Substantia nigra (tissue), 51 donors: ENCODE measurements at places on chromosomes 3 and 15.

DNA sequence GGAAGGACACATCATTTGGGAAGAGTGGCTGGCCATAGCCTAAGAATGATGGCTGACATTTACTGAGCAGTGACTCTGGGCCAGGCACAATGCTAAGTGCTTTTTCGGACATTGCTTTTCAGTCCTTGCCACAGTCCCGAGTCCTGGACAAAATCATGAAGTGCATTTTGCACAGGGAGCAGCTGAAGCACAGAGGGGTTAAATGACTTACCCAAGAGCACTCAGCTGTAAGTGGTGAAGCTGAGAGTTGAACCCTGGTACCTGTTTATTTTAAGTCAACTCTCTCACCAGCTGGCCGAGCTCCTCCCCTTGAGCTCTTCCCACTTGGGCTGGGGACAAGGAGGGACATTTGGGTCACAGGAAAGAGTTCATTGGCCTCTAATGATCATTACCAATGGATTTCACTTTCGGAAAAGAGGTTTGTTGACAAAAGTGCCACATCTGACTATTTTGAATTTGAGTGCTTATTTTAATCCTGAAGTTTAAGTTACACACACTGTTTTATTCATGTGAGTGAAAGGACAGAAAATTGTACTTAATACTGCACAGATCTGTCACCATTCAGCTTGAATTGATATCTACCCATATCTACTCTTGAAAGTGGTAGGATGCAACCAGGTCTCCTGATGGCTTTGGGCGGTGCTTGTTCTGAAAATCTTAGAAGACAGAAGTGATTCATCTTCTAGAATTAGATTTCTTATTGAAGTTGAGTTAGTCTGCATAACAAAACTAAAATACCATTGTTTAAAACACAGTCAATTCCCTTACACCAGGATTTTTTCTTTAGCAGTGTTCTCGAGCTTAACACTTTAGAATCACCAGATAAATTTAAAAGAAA, 368.7 kb upstream of the PROK2 start:
- no peak for DNase-seq

GRCh38 chr15:38589502-38589901, 24.9 kb upstream of the RASGRP1 start:
- DNase-seq = no peak

GRCh38 chr3:168796339-168796738, 700.6 kb upstream of the GOLIM4 start:
- no peak for DNase-seq

DNA sequence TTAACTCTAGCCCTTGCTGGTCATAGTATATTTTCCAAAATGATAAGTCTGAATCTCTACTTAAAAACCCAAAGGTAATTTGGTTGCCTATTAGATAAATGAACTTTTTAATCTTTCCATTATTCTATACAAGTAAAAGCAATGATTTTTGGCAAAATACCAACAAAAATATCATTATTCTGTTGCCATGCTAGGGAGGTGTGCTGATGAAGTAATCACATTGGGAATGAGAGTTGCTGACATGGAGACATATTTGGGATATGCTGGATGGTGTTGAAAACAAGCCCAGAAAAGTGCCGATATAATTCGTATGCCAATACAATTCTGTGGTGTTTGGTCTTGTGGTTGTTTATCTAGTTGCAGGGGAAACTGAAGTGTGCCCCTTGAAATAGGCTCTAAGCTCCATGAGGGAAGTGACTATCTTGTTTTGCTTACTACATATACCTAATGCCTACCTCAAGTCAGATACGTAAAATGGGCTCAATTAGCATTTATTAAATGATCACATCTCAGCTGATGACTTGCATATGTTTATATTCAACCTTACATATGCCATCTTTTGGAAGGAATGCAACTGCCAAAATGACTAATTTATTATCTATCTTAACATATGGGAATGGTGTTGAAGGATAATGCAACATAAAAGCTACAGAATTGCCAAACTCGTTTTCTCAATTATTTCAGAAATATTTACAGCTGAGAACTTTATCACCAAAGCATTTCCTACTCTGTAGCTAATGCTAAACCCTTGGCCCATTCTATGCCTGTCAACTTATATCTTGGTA, 5.8 kb downstream of the TOPBP1 start:
- DNase-seq = no peak

DNA sequence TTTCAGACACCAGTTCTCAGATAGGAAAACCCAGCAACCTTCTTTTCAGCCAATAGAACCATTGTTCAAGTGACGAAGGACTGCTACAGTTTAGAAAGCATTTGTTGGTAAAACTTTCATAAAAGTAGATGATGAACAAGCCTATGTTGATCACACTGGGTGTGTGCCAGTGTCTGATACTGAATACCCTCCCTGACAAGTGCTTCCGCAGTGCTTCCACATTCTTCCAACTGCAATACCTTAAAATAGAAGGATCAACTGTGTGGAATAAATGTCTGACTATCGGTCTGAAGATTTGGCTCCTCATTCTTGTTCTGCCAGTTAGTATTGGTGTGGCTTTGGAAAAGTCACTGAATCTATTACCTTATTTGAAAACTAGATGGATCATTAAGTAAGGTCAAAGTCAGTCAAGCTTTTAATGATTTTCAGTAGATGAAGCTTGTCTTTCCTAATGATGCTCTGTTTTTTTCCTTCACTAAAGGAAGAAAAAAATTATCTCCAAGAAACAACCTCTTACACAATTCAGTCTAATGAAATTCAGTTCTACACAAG, 479.4 kb upstream of the CBLB start:
- no peak for DNase-seq

DNA sequence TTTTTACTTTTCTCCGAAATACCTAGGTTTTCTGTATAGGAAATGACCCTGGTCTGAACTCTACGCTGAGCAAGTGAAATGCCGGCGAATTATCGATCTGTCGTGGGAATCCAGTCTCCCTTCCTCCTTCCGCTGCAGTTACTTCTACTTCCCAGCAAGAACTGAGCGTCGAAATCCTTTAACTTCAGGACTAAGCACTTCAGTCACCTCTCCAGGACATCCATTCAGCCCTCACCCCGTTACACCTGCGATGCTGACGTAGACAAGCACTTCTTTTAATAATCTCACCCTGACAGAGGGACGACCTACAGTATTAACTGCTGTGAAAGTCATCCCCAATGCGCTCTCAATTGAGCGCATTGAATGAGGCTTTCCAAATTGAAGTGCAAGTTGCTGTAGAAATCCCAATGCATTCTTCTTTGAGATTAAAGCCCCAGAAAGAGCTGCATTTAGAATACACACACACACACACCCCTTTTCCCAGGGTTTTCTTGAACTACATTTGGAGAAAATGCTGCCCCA, 1.3 kb downstream of the TOP2B start:
- DNase-seq = no peak

- no peak for DNase-seq
Measured at GRCh38 chr3:58340594-58341244, 8.0 kb downstream of the PXK start.

- no peak for DNase-seq
Measured at GRCh38 chr3:152307829-152308474, 39.2 kb downstream of the MBNL1 start.

DNA sequence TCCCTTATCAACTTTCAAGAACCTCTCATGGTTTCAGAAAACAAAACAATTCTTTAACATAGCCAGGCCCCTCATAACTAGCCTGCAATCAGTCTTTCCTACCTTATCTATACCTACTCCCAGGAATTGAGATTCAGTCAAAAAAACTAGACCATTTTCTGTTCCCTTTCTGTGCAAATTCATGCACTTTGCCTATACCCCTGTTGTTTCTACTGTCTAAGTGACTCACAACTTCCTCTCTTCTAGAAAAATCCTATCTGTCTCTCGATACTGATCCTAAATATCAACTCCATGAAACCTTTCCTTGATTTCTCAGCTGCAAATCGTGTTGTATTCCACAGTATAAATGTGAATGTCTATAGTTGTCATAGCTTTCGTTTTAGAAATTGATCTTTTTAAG, 10.9 kb upstream of the IL1RAP start:
- no peak for DNase-seq

DNA sequence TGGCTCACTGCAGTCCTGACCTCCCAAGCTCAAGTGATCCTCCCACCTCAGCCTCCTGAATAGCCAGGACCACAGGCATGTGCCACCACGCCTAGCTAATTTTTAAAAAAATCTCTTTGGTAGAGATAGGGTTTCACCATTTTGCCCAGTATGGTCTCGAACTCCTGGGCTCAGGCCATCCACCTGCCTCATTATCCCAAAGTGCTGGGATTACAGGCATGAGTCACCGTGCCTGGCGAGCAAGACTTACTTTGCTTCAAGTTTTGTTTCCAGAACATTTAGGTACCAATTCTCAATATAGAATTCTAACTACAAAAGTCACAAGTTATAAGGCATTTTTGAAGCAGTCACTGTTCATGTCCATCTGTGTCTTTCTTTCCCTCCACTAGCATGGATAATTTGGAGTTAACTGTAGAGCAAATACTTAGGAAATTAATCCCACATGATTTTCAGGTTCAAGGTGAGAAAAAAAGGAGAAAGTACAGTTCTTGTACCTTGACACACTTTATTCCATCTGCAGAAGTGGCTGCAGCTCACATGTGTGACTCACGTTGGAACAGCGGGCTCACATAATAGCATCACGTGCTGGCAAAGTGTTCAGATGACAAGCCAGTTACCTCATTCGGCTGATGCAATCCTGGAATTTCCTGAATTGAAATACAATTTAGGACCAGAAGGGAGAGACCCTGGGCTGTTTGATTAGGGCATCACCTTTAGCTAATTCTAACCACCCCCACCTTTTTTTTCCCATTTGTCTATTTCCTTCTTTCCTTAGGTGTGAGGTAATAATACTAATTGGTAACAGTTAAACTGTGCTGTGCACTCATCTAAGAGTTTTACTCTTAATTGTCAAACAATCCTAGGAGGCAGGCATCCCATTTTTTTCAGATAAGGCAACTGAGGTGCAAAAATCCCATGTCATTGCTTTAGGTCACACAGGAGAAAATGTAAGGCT, 46.9 kb upstream of the NEDD4 start:
- DNase-seq = no peak

- DNase-seq = no peak
Measured at GRCh38 chr3:97257942-97258697, 443.7 kb downstream of the EPHA6 start.

- DNase-seq = no peak
Measured at GRCh38 chr3:14957925-14958324, 10.5 kb downstream of the NR2C2 start.

GRCh38 chr3:138438896-138439295, 4.5 kb downstream of the ESYT3 start:
- DNase-seq = no peak

GRCh38 chr3:175065497-175065896, 206.4 kb downstream of the NAALADL2 start:
- no peak for DNase-seq

DNA sequence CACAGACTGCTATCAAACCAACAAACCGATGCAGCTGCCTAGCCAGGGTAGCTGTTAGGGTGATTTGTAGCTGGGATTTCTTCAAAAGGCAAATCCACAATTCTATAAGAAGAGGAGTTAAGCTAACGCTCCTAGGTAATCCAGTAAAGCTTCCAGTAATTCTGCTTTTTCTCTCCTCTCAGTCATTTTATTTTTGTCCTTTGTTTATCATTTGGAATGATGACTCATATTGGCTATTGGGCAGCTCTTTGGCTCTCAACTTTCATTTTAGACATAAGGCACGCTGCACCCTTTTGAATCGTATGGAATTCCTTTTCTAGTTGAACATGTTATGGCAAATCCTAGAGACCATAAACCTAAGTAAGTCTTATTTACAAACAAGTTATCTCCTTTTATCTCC, 53.2 kb upstream of the PPARG start:
- no peak for DNase-seq

DNA sequence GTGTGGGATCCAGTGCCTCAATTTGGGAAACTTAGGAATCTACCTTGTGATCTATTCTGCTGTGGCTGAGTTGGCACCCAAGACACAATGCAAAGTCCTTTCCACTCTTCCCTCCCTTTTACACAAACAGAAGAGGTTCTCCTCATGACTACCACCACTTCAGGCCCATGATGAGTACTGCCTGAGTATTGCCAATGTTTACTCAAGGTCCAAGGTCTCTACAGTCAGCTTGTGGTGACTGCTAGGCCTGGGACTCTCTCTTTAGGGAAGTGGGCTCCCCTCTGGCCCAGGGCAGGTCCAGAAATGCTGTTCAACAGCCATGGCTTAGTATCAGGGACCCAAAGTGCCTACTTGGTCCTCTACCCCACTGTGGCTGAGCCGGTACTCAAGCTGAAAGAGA, 56.8 kb upstream of the PEX5L start:
- DNase-seq = no peak

GRCh38 chr3:171293142-171293782, 166.9 kb downstream of the TNIK start:
- no peak for DNase-seq

- no peak for DNase-seq
Measured at GRCh38 chr3:148971401-148972163, 19.8 kb upstream of the GYG1 start.

DNA sequence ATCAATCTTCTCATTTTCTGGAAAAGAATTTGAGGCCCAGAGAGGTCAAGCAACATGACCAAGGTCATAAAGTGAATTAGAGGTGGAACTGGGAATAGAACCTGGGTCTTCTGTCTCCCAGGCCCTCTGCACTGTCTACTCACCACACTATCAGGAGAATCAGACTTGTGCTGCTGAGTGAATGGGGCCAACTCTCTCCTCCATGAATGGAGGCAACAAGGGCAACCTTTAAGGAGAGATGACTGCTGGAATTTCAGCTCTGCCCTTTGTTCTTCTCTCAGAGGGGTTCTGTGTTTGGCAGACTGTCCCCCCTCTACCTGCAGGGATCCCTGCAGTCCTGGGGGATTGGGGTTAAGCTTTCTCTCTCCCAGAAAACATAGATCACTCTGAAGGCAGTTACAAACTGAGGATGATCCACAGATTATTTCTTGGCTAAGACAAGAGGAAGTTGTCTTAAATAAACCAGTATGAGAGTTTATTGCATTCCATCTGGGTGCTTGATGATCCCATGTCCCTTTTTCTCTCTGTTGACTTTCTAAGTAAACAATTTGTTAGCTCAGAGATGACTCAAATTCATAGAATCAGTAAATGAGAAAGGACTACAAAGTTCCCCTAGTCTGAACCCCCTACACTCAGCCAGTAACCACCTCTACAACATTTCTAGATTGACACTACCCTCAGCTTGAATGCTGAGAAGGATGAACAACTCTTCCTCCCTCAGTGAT, 99.0 kb upstream of the LIPC start:
- DNase-seq = no peak

DNA sequence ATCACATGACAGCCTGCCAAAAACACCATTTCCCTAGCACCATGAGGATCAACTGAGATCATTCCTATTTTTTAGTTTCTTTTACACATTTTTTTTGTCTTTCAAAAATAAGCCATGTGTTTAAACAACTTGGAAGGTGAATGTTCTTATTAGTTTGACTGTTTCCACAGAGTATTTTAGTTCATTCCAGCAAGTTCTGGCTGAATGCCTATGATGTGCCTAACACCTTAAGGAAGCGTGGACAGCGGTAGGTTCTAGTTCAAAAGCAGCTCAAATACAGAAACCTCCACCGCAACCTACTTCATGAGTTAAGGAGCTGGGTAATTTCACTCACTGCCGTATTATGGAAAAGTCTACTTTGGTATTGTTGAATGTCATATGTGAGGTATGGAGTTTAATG, 101.3 kb upstream of the ADAMTS9 start:
- DNase-seq = no peak
